ENCODE measurements at places on chromosomes 5 and 9.

DNA sequence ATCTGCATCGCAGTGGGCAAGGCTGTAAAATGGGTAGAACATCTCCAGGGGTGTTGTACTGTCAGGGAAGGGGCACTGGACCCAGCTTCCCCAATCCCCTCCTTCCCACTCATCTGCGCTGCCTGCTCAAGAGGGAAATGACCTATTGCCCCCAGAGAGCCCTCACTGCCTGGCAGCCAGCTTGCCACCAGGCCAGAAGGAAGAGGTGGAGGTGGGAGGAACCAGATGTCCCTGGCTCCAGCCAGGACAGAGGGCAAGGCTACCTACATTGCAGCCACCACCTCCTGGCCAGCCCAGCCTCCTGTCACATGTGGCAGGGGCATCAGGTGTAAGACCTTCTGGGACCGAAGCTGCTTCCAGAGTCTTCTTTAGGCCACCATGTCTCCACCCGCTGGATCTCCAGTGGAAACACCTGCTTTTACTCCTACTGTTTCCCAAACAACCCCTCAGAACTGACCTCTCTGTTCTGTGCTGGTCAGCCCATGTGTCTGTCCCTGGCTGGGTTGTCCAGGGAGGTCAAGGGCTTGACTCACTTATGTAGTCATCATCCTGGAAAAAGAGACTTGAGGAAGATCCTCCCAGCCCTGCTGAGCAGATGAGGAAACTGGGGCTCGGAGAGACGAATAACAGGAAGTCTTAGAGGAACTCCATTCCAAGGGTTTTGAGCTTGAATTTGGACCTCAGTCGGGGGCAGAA, 42.3 kb downstream of the JADE2 start:
- DNase-seq: no peak

- DNase-seq: no peak
These were observed 8.3 kb downstream of the PIK3R1 start for GRCh38 chr5:68223904-68224303.

DNA sequence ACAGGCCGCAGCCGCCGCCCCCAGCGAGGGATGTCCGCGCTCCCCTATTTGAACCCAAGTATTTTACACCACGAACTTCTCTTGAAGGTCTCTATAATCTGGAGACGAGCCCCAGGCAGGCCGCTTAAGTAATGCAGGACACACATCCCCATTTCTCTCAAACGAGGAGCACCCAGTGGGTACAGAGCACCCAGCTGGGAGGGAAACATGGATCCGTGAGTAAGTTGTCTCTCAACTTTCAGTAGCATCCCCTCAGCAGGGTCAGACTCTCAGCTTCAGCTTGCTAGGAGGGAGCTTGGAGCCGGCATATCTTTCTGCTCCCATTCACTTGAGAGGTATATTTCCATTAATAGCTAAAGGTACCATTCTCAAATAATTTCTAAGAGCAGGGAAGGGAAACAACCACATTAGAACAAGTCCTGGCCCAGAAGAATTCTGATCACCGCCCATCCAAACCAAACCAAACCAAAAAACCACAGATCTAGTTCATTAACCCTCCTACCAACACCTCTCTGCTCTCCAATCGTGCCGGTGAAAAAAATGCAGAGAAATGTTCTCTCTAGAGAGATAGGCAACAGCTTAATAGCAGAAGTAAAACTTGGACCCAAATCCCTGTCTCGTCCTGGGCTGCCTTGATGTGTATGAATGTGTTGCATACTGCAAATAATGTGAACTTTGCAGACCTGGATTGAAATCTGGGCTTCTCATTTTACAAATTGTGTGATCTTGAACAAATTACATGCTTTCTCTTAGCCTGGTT, 910 bp downstream of the TDRD7 start:
- DNase-seq: no peak

DNA sequence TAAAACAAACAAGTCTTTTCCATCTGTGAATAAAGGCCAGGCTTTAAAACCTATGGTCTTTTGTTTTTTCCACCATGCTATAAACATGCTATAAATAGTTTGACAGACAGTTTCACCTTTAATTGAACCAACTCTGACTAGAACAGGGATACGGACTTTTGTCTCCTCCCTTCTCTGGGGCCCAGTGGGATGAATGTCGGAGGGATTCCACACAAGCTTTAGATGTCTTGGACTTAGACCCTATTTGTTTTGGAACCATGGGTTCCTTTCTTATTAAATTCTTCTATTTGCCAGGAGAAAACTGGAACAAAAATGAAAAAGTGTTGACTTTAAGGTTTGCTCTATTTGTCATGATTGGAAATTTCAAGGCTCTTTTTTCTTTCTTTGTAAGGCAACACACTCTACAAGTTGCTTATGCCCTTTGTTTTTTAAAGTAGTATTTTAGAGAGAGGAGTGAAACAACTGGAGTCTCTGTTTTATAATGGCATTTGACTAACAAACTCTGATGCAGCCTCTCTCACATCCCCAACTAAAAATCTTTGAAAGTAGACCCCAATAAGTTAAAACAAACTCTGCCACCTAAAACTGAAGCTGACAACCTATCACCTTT, 145.3 kb downstream of the MLLT3 start:
- DNase-seq: no peak

DNA sequence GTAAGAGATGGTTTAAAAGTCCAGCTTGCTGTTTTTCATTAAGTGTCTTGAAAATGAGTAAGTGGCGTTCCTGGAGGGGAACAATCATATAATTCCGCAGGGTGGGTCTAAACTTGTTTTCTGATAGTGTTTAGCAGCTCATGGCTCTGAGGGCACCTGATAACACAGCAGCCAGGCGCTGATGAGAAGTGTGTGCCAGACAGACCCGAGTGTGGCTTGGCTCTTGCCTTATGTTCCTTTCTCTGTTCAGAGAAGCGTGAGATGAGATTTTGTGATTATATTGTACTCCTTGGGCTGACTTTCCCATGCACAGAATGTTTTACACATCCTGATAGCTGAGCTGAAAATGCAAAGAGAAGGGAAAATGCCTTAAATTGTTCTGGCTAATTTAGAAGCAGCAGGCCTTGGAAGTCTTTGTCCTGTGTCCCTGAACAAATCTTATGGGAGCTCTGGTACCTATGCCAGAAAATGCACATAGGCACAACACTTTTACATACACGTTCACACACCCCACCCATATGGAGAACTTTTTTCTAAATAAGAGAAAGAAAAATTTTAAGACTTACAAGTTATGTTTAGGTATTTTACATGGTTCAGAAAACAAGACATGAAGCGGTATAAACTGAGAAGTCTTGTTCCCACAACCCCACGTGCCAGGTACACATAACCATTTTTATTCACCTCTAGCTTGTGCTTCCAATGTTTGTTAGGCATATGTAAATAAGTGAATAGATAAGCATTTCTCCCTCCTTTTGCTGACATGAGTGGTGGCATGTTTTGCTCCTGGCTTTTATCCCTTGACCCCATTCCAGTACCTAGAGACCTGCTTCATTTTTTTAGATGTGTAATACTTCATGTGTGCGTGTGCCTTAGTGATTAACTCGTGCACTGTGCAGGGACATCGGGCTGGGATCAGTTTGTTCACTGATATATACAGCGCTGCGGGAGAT, 152.2 kb upstream of the OTULINL start:
- DNase-seq: no peak

GRCh38 chr5:178328826-178329730, 96.5 kb upstream of the PHYKPL start:
- no peak for DNase-seq

- DNase-seq: no peak
These were observed 41.5 kb downstream of the HACD4 start for GRCh38 chr9:20989923-20990341.

GRCh38 chr5:137847687-137848086, 20.0 kb upstream of the MYOT start:
- DNase-seq: no peak

DNA sequence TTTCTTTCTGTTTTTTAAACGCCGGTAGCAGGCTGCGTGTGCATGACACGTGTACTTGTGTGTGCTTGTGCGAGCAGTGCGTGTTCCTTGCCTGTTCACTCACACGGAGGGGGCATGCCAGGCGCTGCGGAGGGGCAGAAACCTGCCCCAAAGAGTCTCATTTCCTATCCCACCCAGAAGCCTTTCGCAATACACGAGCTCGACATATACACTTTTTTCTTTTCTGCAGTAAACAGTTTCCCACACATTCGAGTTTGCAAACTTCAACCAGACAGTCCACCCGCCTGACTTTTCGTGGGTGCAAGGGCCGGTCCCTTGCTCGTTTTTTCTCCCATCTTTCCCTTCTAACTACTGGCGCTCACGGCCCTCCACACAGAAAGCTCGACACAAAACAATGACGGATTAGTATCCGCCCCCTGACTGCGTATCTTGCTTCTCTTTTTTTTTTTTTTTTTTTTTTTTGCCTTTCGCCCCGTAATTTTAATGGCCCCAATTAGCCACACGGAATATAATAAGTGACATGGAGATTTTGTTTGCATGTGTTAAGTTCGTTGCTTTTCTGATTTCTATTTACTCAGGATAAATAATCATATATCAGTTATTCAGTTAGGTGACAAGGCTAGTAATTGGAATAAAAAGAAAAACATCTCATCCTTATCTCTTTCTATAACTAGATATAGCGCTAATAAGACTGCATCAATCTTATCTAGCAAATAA, 5.3 kb upstream of the OTP start:
- no peak for DNase-seq

DNA sequence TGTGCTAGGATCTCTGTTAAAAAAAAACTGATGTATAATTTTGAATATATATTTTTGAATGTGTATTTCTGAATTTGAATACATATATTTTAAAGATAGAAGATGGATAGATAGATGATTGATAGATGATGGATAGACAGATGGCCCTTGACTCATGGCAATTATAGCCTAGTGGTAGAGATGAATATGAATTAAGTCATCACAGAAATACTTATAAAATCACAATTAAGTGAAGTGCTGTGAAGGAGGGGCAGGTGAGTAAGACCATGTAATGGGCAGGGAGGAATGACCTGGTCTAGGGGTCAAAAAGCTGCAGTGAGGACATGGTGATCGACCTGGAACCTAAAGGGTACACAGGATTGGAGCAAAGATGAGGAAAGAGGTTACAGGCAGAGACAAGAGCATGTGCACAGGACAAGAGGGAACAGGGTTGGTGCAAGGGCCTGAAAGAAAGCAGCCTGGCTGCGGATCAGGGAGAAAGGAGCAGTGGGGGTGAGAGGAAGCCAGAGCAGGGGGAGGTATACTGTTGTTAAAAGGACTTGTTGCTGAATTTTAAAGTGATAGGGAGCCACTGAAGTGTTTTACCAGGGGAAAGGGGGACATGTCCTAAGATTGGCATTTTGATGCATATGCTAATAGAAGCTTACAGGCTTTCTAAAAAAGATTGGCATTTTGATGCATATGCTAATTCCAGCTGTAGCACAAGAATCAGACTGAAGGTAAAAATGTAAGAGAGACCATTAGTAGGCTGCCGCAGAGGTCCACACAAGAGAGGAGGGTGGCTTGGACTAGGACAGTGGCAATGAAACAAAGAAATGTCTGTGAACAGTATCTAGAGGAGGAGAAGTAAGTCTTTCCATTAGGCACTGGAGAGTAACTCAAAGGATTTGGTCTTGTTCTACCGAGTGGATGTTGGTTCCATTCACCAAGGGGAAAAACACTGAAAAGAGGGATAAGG, 527.8 kb downstream of the AGTPBP1 start:
- DNase-seq: no peak

DNA sequence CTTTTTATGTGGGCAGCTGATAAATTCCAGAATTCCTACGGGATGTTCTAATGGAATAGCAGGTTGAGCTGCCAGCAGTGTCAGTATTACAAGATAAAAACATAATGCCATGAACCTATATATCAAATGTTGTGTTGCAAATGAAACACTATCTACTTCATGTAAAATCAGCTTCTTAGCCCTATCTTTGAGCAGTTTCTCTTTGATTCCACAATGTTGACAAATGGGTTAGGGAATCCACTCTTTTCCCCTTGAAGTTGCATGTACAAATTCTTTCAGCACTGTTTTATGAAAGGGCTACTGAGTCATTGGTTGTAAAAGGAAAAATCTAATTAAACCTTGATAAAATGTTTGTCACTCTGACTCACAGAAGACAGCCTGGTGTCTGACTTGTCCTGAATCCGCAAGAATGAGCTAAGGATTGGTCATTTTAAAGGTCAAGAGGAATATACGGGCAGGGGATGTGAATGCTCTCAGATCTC, 950.6 kb upstream of the NUDT12 start:
- no peak for DNase-seq

DNA sequence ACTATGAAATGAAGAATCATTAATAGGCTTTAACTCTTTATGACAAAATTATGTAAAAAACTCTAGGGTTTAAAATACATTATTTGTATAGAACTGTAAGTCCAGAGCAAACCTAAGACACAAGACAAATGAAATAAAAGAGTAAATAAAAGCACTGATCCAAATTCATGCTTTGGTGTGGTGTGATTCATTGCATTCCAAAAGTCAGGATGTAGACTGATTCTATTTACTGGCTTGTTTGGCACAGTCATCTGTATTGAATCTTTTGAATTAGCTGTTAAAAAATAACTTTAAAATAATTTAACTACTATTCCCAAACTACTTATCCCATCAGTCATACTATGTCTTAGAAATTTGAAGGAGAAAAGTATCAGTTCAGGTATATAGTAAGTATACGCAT, 31.1 kb downstream of the IL4 start:
- DNase-seq: no peak

DNA sequence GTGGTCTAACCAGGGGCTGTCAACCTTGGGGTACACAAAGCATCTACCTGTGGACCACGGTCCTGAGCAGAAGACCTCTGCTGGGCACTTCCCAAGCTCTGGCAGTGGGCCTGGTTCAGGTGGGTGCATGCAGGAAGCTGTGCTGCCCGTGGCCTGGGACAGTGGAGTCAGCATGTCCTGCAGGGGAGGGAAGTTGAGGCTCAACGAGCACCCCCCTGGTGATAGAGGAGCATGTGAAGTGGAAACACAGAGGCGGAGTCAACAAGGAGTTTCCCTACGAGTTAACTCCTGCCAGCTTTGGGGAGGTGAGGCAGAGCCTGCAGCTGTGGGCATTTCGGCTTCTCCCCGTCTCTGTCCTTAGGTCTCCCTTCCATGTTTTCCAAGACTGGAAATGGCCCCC, 67.5 kb upstream of the IRX2 start:
- DNase-seq: no peak

GRCh38 chr5:128085413-128085812, 1.8 kb downstream of the SLC12A2 start:
- no peak for DNase-seq

DNA sequence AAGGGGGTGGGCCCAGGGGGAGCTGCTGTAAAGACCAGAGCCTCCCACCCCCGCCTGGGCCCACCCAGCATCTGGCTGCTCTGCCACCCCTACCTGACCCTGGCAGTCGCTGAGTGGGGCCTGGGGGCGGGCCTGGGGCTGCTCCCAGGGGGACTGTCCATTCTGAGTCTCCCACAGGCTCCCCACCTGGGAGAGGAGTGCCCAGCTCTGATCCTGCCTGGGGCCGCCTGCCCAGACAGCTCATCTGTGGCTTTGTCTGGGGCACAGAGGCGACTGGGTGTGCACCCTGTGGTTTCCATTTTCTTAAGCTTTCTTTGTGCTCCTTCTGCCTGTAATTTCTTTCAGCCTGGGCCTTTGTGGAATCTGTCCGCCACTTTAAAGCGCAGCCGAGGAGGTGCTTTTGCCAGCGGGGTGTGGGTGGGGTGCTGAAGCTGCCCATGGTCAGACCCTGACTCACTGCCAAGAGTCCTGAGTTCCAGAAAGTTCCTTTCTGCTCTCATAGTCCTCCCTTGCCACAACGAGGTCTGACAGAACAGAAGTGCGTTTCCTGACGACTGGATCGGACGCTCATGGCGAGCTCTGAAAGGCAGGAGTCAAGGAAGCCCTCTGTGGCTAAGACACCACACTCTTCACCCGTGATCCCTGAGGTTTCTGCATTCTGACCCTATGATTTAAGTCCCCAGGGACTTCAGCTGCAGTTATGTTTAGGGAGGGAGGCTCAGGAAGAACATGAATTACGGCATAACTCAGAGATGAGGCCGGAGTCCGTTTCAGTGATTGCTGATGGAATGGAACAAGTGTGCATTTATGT, 225.0 kb downstream of the FANCC start:
- no peak for DNase-seq
